ENCODE measurements at places on chromosomes 6 and 20.

DNA sequence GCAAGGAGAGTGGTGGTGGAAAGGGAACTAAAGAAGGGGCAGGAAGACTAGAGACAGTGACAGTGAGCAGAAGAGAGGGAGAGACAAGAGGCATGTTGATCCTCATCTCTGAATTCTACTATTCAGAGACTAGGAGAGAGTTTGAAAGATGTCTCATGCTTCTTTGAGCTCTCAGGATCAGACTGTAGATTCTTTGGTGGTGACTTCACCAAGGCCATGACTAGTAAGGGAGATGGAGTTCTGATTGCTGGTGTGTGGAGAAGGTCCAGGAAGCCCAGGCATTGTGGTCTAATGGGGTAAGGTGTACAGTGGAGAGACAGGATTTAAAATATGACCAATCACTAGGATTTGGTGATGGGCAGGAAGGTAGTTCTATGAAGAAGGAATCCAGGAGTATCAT is 713 bp downstream of the WFDC9 start:
- no peak for DNase-seq

- no peak for DNase-seq
Observed at GRCh38 chr6:71290611-71291010, 2.0 kb downstream of the OGFRL1 start.

DNA sequence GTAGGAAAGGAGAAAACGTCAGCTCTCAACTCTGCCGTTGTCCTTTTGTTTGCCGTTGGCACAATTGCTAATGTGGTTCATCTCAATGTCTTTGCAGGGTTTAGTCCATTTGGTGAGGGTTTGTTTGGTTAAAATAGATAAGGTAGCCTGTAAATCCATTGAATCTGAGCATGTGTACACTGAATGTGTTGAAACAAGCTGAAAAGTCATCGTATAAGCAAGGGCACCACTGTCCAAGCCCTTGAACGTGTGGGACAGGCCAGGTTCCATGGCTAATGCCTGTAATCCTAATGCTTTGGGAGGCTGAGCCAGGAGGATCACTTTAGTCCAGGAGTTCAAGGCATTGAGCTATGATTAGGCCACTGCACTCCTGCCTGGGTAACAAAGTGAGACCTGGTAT is 224.7 kb upstream of the PLCB4 start:
- DNase-seq = no peak

- peak; percentile 6 for DNase-seq
Observed at GRCh38 chr6:115838763-115839401, 221.8 kb downstream of the FRK start.

All from H4 (cell line).